ENCODE measurements at places on chromosomes 5 and 9.

- DNase-seq, result no peak
These were observed 227.8 kb downstream of the SEMA5A start for GRCh38 chr5:9318031-9318430.

- no peak for DNase-seq
These were observed 8.3 kb upstream of the SHROOM1 start for GRCh38 chr5:132838516-132839282.

DNA sequence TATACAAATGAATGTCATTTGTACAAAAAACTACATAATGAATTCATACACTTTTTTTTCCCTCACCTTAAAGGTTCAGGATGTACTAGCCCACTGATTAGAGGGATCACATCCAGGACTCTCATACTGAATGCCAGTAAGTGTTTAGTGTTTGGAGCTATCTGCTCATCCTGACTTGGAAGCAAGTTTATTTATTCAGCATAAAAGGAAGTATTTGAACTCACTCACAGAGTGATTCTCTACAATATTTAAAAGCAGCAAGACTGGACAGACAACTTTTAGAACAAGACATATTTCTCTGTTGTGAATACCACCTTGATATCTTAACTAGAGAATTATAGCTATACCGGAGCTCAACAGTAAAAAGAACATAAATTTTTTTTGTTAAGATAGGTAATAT is 14.8 kb upstream of the IQGAP2 start:
- DNase-seq, result peak; percentile 98

- no peak for DNase-seq
These were observed 593 bp downstream of the BRD3OS start for GRCh38 chr9:134025606-134026541.

GRCh38 chr5:136427426-136427825 is 62.1 kb upstream of the TRPC7 start:
- no peak for DNase-seq

DNA sequence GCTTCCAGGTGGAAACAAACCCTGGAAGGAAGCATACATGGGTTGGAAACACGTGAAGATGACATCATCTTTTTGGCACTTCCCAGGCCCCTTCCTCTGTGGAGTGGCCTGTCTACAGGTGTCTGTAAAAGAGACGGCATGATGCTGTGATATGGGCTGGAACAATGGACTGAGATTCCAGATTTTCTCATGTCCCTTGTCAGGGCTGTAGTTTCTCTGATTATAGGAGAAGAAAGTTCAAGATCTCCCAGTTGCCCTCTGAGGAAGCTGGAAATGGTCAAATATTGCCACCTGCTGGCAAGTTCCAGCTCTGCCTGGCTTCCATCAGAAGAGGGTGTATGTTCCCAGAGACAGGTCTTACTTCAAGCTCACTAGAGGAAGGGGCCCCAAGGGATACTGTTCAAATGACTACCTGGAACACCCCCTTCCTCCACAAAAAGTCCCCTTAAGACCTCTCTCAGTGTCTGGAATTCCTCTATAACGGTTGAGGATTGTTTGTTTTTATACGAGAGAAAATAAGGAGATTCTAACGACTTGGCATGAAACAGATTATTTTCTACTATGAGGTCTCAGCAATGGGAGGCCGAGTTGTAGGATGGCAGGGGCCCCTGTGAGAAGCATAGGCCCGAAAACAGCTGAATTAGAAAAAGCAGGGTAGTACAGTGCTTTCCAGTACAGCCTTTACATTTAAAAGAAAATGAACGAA is 7.3 kb upstream of the ANXA6 start:
- DNase-seq, result peak; percentile 58

- DNase-seq, result no peak
These were observed 11.8 kb downstream of the COL5A1 start for GRCh38 chr9:134653259-134654009.

- no peak for DNase-seq
These were observed 21.0 kb upstream of the NSMF start for GRCh38 chr9:137479892-137480685.

DNA sequence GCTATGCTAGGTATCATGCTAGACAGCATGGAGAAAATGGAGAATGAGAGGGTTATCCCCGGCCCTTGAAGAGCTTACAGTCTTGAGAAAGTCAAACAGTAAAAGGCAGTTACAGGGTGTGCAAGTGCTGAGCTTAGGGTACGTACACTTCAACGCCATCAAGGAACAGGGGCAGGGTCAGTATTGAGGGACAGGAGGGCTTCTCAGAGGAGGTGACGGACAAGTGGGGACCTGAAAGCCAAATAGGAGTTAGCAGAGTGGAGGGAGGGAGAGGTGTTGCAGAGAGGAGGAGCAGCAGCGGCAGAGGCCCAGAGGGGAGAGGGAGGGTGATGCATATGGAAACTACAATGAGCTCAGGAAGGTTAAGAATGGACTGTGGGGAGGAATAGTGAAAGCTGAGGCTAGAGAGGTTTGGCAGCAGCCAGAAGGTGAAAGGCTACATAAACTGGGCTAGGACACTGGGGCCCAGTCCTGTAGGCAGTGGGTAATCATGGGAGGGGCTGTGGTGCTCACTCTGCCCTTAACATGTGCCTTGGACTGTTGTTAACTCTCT is 88.0 kb downstream of the NRG2 start:
- DNase-seq, result no peak

- DNase-seq, result peak; percentile 75
These were observed 17.2 kb downstream of the FBXW11 start for GRCh38 chr5:171989276-171989675.

DNA sequence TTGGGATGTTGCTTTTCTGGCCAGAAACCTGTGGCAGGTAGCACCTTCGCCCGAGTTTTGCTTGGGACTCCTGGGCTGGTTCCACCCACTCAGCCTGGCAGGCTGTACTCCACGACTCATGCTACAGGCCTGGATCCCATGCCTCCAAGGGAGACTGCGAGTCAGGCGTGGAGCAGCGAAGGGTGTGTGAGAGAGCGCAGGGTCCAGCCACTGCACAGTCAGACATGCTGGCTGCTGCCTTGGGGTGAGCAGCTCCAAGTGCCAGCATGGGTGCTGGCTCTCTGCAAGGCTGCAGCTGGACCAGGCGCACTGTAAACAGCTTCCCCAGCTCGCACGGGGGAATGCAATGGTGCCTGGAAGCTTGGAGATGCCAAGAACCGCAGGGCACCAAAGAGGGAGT is 249.6 kb upstream of the EDIL3 start:
- DNase-seq, result no peak

DNA sequence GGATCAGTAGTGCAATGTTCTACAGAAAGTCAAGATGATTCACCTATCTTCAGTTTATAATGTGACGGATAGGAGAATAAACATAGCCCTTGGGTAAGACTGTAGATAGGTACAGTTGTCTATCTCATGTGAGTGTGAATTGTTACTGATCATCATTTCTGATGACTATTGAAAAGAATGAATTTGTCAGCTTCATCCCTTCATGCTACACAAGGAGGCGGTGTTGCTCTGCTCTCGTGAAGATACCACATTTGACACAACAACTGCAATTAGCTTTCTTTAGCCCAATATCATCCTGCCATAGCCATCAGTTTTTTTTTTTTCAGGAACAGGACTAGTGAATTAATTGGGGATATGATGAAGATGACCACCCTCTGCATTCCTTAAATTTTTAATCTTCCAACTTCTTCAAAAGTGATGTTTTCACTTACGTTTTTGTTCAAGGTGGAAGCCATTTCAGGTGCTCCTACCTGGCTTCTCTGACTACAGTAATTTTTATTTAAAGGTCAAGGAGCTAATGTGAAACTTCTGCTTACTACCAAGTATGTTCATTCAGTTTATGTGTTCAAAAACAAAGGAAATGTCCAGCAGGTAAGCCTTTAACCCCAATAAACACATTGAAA is 152.9 kb upstream of the MOCS2 start:
- DNase-seq, result no peak

- DNase-seq, result peak; percentile 22
These were observed 345.5 kb upstream of the PAPPA start for GRCh38 chr9:115808108-115808507.

- no peak for DNase-seq
These were observed 68.4 kb downstream of the PBX3 start for GRCh38 chr9:125815568-125815967.

- no peak for DNase-seq
These were observed 36.7 kb upstream of the TIFAB start for GRCh38 chr5:135488727-135489465.

GRCh38 chr9:112572416-112572815 is 85.8 kb downstream of the KIAA1958 start:
- DNase-seq, result no peak

DNA sequence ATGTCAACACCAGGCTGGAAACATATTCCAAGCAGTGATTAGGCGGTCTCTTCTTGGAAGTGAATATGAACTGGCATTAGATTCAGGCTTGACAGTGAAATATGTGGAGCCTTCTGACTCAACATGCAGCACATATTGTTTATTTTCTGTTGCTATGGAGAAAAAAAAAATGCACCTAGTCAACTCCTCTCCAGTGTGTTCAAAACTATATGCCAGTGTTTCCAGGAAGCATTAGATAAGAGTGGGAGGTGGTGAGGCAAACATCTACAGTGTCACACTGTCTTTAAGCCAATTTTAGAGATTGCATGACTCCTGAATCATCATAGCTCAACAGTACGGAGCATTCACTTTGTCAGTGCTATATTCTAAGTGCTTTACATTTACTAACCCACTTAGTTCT is 117.9 kb downstream of the HCN1 start:
- no peak for DNase-seq

- DNase-seq, result no peak
These were observed 26.5 kb upstream of the CDKN2B start for GRCh38 chr9:22035591-22036011.

GRCh38 chr5:42985129-42986037 is 54.7 kb downstream of the ANXA2R start:
- no peak for DNase-seq

- peak; percentile 70 for DNase-seq
These were observed 540.2 kb upstream of the TRPC7 start for GRCh38 chr5:136905571-136905970.

GRCh38 chr5:180499684-180500083 is 5.5 kb downstream of the CNOT6 start:
- DNase-seq, result no peak

- no peak for DNase-seq
These were observed 330.6 kb upstream of the MEF2C start for GRCh38 chr5:89213573-89213972.
